ENCODE measurements at places on chromosomes 5 and 9.

- no peak for DNase-seq
Observed at GRCh38 chr5:103668281-103668680, 105.7 kb upstream of the NUDT12 start.

- peak; percentile 58 for DNase-seq
Observed at GRCh38 chr5:143985832-143986515, 174.0 kb downstream of the HMHB1 start.

DNA sequence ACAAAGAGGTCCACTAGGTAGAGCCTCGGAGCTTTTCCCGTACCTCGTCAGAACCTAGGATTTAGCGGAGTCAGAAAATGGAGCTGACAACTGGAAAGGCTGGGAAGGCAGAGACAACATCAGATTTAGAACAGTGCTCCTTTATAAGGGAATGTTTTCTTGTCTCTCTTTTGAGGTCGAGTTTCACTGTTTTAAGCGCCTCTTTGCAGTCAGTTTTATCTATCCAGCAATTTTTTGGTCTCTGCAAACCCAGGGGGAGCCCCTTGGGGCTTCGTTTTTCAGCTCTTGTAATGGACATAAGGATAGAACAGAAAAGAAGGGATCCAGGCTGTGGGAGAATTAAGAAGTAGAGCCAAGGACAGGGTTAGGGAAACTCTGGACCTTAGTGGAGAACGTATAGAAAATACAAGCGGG is 80.5 kb downstream of the FNBP1 start:
- DNase-seq: no peak

DNA sequence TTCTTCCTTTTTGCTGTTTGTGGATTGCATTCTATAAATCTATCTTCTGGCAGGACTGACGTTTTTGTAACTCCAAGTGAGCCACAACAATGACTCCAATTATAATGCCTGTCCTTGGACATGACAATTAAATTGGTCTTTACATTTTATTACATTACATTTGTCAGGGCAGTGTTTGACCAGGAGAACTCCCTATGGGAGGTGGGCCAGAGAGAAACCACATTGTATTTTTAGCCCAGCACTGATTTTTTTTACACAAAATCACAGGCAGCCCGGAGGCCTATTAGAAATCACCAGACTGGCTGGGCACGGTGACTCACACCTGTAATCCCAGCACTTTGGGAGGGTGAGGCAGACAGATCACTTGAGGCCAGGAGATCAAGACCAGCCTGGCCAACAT is 99.1 kb upstream of the SMC5 start:
- DNase-seq: no peak

- DNase-seq: no peak
Observed at GRCh38 chr5:35863159-35863558, 6.5 kb downstream of the IL7R start.
